ENCODE measurements at places on chromosomes 16 and 17. TPM values are rescaled to one million over a fixed set of nuclear protein-coding genes. Genes with fewer than 3 reads are reported as not detected.
A peak's percentile ranks its signal among the peaks of the same experiment; 100 is the strongest.

GRCh38 chr17:74380086-74380958 is 13.0 kb downstream of the GPR142 start:
- DNase-seq, result no peak

DNA sequence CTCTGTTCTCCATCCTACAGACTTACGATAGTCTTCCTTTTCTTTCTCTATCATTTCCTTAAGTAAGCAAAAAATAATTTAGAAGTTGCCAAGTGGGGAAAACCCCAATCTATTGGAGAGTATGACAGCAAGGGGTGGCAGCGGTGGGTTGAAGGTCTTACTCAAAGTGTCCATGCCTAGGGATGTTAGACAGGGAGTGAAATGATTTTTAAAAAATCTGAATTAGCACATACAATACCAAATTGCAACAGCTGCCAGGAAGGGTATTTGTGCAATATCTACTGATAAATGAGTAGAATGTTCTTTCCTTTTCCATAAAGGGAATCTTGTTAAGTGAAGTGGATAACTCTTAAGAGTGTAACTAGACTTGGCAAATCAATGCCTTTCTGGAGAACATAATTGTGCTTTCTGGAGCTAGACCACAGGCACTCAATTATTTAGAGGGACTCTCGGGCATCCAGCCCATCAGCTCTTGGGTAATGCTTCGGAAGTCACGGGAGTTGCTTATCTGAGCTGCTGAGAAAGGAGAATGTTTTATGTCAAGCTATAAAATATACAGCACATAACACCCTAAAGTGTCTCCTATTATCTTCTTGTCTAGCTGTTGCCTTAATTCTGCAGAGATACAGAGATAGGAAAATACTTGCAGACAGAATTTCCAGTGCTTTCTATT is 151.5 kb downstream of the KCNJ2 start:
- no peak for DNase-seq

DNA sequence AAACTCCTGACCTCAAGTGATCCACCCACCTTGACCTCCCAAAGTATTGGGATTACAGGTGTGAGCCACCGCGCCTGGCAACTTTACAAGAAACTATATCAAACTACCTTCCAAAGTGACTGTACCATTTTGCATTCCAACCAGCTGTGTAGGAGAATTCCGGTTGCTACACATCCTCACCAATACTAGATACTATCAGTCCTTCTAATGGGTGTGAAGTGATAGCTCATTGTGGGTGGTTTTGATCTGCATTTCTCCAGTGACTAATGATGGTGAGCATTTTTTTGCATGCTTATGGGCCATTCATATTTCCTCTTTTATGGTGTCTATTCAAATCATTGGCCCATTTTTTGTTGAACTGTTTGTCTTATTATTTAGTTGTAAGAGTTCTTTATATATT is 37.7 kb downstream of the SCNN1B start:
- DNase-seq, result no peak

DNA sequence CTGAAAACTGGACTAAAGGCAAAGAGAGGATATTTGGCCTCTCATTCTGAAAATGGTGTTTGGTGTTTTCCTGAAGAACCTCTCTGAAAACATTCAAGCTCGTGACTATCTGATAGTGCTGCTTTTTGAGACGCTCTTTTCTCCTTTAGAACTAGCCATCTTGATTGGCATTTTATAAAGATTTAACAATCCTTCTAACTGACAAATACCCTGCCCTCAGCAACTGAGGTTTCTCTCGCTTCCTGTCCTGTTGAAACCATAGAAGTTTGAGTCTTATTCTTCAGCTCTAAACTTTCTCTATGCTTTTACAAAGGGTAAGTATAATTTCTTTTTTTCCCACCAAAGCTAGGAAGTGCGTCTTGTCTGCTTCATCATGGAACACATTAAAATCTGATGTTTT is 13.3 kb downstream of the CNEP1R1 start:
- DNase-seq, result no peak

DNA sequence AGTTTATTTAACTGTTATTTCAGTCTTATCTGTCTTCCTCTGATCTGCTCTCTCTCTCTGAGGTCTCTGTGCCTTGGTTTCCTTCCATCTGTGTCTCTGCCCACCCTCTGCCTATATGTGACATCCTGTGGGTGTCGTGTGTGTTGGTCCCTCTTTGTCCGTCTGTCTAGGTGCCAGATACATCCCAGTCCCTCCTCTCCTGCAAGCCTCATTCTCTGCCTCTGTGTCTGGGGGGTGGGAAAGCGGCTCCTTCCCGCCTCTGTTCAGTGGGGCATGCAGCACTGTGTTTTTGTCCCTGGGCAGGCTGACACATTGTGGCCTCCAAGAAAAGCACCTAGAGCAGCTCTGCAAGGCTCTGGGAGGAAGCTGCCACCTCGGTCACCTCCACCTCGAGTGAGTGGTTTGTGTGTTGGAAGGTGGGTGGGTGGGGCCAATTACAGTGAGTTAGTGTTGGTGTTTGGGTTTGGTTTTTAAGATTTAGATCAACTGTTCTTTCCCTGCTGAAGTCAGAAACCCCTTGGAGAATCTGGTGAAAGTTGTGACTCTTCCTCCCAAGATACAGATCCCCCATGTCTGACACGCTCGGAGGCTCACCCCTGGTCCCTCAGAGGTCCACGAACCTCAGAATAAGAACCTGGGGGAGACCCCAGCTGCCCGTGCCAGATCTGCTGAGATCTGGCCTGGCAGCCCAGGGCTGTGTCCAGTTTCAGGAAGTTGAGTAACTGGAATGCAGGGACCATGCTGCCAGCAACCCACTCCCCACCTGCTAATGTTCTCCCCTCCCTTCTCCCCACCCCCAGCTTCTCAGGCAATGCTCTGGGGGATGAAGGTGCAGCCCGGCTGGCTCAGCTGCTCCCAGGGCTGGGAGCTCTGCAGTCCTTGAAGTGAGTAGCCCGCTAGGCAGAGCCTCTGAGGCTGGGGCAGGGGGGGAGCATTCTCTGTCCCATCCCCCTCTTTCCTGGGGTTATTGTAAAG is 50.9 kb upstream of the CPNE2 start:
- DNase-seq, result no peak

- DNase-seq, result no peak
Observed at GRCh38 chr16:50437769-50438437, 69.1 kb upstream of the BRD7 start.

DNA sequence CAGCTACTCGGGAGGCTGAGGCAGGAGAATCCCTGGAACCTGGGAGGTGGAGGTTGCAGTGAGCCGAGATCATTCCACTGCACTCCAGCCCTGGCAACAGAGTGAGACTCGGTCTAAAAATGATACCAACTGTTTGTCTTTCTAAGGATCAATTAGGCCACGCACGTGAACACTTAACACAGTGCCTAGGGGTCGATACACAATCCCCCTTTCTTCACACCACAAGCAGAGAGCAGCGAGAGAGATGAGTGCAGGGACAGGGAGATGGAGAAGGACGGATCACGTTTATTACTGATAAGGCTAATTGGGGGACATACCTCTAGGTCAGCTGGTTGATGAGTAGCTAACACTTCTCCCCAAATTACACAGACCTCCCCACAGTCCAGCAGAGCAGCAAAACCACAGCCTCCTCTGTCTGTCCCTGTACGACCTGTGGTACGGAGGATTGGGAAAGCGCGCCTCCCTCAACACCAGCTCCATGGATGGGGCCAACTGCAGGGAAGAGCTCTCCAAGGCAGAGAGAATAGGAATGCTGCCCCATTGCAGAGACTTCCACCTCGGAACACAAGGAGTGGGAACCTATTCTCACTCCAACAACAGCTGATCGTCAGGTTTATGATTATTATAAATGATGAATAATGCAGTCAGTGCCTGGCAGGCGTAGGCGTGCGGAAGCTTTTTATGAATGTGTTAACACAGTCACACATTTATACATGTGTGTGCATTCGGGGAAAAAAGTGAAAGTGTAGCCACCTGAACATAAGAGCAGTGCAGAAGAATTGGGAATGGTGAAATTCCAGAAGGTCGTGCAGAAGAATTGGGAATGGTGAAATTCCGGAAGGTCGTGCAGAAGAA is 155.1 kb downstream of the C16orf95 start:
- no peak for DNase-seq

DNA sequence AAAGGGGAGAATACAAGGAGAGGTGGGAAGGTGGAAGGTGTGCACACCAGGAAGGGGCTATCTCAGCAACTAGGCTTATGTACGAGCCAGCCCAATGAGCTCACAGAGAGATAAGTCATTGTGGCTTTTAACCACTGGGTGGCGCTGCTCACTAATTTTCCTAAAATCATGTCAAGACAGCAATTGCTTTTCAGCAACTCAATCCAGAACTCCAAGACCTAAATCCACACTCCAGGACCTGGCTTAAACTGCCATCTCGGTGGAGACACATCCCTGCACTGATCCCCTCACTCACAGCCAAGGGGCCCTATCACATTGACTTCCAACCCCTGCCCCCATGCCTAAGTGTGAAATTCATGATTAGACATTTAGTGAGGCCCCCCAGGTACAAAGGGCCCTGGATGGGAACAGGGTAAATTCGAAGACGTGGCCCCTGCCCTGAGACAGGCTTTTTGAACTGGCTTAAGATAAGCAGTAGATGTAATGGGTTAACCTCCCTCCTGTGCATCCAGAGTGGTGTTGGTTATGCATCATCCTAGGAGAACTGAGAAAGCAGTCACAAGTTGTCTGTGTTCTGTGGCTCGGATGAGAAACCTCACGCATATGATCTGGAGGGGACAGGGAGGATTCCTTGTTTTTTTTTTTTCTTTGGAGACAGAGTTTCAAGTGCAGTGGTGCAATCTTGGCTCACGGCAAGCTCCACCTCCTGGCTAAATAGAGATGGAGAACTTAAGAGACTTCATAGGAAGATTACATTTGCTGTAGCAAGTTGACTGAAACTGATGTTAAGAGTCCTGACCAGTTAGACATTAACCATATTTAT is 11.5 kb downstream of the CCL16 start:
- DNase-seq, result peak; percentile 83

DNA sequence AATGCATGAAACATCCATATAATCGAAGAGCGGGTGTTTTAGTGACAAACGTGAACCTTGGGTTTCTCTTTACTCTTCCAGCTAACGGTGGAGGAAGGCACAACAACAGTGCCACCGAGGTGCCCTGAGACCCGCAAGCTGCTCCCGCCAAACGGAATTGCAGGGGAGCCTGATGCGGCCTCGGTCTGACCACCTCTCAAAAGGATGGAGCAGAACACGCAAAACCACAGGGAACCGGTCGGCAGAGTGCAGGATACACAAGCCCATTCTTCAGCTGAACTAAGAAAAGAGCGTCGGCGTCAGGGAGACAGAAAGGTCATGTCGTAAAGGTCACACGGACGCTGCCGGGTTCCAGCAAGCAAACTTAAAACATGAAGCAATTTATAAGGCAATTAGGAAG is 109.5 kb upstream of the ZNF750 start:
- no peak for DNase-seq

- DNase-seq, result no peak
Observed at GRCh38 chr17:13594310-13594709, 7.4 kb downstream of the HS3ST3A1 start.

DNA sequence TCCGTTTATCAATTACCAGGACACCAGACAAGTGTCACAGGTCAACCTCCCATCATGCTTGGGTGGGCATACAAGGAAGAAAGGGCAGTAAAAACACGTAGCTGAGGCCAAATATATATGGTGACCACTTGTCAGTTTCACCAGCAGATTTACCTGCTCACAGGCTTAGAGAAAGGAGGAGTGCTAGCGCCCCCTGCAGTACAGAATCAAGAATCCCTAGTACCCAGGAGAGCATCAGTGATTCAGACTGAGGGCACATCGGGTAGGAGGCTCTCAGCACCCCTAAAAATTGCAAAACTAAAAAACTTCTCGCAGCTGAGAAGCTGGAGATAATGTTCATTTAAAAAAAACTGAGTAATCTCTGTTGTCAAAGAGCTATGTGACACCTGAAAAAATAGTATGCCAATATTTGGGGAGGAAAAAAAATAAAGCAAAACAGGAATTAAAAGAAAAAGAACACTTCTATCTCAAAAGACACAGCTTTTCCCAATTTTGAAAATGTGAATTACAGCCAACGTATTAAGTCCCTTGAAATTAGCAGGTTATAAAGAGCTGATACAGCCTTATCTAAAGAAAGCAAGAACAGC is 21.2 kb upstream of the MON1B start:
- DNase-seq, result no peak

DNA sequence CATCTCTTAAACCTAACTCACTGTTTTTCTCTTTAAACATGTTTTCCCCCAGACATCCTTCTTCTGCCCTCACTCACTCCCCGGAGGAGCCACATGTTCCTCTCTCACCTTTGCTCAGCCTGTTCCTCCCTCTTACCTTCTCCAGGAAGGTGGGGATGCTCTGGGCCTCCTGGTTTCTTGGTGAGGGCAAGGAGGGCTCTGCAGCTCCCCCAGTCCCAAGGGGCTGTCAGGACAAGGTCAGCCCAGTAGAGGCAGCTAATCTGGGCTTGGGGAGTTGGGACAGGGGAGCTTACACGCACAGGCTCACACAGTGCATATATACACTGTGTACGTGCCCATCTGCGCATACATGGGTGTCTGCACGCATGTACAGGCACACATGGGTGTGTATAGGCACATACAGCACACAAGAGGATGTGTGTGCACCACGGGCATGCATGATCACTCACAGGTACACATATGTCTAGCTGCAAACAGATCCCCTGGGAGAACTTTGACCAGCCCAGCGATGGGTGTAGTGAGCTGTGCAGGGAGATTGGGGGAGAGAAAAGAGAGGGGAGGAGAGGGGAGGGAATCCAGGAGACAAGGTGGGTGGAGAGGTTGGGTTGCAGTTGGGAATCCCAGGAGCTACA is 28.6 kb upstream of the SPNS3 start:
- no peak for DNase-seq

DNA sequence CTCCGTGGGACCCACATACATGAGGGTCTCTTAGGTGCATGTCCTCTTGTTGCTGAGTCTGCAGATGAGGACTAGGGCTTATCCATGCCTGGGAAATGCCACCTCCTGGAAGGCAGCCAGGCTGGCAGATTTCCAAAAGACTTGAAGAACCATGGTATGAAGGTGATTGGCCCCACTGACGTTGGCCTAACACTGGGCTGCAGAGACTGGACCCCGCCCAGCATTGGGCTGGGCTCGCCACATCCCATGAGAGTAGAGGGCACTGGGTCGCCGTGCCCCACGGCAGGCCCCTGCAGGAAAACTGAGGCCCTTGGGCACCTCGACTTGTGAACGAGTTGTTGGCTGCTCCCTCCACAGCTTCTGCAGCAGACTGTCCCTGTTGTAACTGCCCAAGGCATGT is 38.2 kb upstream of the IL21R start:
- DNase-seq, result no peak

DNA sequence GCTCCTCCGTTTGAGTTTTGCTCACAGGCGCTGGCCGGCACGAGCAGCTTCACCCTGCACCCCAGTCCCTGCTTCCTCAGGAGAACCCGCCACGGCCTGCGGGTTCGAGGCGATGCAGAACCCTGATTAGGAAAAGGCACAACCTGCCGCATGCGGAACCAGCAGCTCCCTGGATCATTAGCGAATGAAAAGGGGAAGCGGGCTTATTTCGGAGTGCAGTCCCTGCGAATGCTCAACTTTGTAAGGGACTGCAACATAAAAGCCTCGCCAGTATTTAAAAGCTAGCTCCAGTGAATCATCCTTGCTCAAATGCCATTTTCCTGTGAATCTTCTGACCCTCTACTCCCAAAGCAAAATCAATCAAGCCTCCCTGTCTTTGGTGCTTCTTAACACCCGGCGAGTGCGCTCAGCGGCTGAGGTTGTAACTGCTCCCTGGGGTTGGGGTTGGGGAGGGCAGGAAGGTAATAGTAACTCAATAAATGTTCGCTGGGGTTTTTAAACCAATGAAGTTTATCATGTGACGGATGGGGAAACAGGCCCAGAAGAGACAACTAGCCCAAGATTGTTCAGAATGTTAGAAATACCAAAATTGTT is 678 bp upstream of the AKAP10 start:
- DNase-seq, result no peak

Gene NKIRAS2
- 19.3 TPM for total RNA-seq

Gene TP53TG3F
- not detected for total RNA-seq

Gene PDILT
- not detected for total RNA-seq

Gene MPHOSPH6
- 9.4 TPM for total RNA-seq

Gene P2RX5
- not detected for total RNA-seq
